ENCODE measurements at places on chromosomes 3 and 15.

DNA sequence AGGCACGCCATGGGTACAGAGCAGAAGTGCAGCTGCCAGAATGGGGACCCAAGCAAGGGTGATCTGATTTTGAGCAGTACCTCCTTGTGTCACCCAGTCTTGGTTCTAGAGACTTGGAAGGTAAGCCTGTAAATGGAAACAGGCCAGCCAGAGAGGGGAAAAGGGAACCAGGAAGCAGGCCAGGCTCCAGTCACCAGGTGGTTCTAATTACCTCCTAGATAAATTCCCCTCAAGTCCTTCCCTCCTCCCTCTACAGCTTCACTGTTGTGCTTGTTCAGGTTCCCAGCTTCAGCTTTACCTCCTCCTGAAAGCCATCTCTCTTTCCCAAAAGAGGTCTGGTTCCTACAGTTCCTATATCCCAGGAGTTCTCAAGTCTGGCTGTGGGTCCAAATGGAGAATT lies 58.8 kb upstream of the SLC7A14 start:
- no peak overlapping the region for H3K27ac ChIP-seq
- DNase-seq: no peak
- H3K27me3 ChIP-seq: no peaks in the 10 kb centered on the region
- no peaks in the 10 kb centered on the region for H3K36me3 ChIP-seq
- H3K4me1 ChIP-seq: no peaks in the 10 kb centered on the region

GRCh38 chr3:143410259-143410658 lies 290.7 kb downstream of the CHST2 start:
- no peaks in the 10 kb centered on the region for H3K27me3 ChIP-seq
- no peaks in the 10 kb centered on the region for H3K36me3 ChIP-seq
- no peak overlapping the region for H3K4me3 ChIP-seq
- DNase-seq: no peak
- no peak overlapping the region for H3K27ac ChIP-seq

- no peak overlapping the region for H3K27ac ChIP-seq
- no peak overlapping the region for H3K4me3 ChIP-seq
- DNase-seq: no peak
- H3K27me3 ChIP-seq: no peaks in the 10 kb centered on the region
- H3K36me3 ChIP-seq: no peaks in the 10 kb centered on the region
Measured at GRCh38 chr3:176951586-176952292, 245.5 kb downstream of the TBL1XR1 start.

GRCh38 chr15:31034152-31034551 lies 42.7 kb upstream of the MTMR10 start:
- no peak overlapping the region for H3K4me3 ChIP-seq
- DNase-seq: no peak
- H3K27ac ChIP-seq: no peak overlapping the region
- peaks cover 20% of the 10 kb centered on the region for H3K4me1 ChIP-seq
- no peaks in the 10 kb centered on the region for H3K27me3 ChIP-seq

DNA sequence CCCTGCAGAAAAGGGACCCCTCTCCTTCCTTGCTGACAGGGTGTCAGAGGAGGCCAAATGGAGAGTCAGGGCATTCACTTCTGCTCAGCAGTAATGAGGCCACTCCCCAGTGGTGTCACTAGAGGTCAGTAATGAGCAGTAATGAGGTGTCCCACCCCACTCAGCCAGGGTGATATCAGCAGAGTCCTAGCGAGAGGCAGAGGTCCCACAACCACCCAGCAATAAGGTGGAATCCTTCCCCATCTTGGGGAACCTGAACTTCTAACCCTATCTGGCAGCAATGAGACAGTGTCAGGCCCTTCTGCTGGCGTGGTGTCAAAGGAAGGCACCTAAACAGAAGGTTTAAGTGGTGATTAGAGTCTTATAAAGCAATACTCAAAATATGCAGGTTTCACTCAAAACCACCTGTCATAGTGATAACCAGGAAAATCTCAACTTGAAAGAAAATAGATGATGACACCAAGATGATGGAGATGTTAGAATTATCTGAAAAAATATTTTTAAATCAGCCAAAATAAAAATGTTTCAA lies 12.9 kb downstream of the OCA2 start:
- H3K27me3 ChIP-seq: peaks cover under 1% of the 10 kb centered on the region
- H3K36me3 ChIP-seq: no peaks in the 10 kb centered on the region
- no peak overlapping the region for H3K4me3 ChIP-seq
- H3K4me1 ChIP-seq: no peaks in the 10 kb centered on the region
- DNase-seq: peak; percentile 72
- no peak overlapping the region for H3K27ac ChIP-seq

GRCh38 chr3:126033051-126033745 lies 50.7 kb downstream of the SLC41A3 start:
- no peak overlapping the region for H3K27ac ChIP-seq
- no peaks in the 10 kb centered on the region for H3K27me3 ChIP-seq
- H3K4me1 ChIP-seq: no peaks in the 10 kb centered on the region
- H3K4me3 ChIP-seq: no peak overlapping the region

DNA sequence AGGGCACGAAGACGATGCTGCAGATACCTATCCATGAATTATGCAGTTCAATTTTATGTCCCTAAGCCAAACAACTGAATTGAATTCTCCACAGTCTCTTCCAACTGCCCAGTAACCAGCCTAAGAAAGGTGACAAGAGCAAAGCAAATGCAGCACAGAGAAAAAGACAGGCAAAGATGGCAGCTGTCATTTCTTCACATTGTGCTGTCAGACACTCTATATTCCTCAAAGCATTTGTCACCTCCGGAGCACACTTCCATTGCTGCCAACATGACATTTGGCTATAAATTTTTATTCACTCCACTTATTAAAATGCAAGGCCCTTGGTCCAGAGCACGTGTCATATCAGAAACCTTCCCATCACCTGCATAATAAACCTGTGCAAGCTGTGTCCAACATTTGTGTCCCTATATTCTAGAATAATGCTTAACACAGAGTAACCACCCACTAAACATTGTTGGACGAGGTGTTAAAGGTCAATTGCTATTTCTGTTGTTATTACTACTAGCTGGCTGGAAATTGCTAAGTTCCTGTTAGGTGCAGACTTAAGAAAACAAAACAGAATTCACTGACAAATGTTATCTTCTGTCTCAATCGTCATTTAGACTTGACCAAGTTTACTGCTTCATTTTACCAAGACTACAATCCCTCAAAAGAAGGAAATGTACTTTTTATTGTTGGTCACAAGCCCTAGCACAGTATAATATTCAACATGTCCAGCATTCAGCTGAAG lies 89.7 kb downstream of the MAGI1 start:
- DNase-seq: no peak
- H3K36me3 ChIP-seq: no peaks in the 10 kb centered on the region
- H3K4me1 ChIP-seq: peaks cover 14% of the 10 kb centered on the region

GRCh38 chr15:31178705-31179104 lies 77.2 kb upstream of the TRPM1 start:
- no peaks in the 10 kb centered on the region for H3K4me1 ChIP-seq
- H3K27ac ChIP-seq: no peak overlapping the region
- DNase-seq: no peak
- no peaks in the 10 kb centered on the region for H3K27me3 ChIP-seq
- no peaks in the 10 kb centered on the region for H3K36me3 ChIP-seq
- H3K4me3 ChIP-seq: no peak overlapping the region

DNA sequence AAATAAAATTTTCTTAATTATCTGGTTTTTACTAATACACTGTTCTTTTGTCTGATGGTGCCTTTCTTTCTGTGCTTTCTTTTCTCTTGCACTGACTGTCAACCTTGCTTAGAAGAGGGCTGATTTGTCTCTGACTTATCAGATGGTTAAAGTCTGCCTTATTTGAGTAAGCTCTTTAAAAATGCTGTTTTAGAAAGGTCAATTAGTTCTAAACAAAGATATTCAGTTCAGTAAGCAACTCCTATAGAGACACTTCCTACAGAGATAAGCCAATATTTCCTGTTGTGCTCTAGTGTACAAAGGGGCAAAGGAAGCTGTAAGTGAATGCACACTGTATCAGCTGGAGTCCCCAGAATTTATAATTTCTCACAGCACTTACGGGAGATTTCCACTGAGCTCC lies 153.4 kb upstream of the TSPAN3 start:
- no peak for DNase-seq
- peaks cover 18% of the 10 kb centered on the region for H3K4me1 ChIP-seq
- no peaks in the 10 kb centered on the region for H3K27me3 ChIP-seq
- no peaks in the 10 kb centered on the region for H3K36me3 ChIP-seq

GRCh38 chr3:134898181-134898754 lies 103.2 kb downstream of the EPHB1 start:
- peak; percentile 27 for DNase-seq
- no peak overlapping the region for H3K4me3 ChIP-seq
- no peaks in the 10 kb centered on the region for H3K36me3 ChIP-seq
- H3K27ac ChIP-seq: no peak overlapping the region
- no peaks in the 10 kb centered on the region for H3K4me1 ChIP-seq
- H3K27me3 ChIP-seq: no peaks in the 10 kb centered on the region

- no peak overlapping the region for H3K4me3 ChIP-seq
- H3K4me1 ChIP-seq: no peaks in the 10 kb centered on the region
- H3K27ac ChIP-seq: no peak overlapping the region
- H3K27me3 ChIP-seq: no peaks in the 10 kb centered on the region
Measured at GRCh38 chr3:34229876-34230275, 431.4 kb downstream of the PDCD6IP start.

GRCh38 chr3:136703429-136703828 lies 48.7 kb downstream of the STAG1 start:
- H3K4me1 ChIP-seq: peaks cover 48% of the 10 kb centered on the region
- no peaks in the 10 kb centered on the region for H3K36me3 ChIP-seq
- no peaks in the 10 kb centered on the region for H3K27me3 ChIP-seq
- no peak overlapping the region for H3K27ac ChIP-seq
- DNase-seq: no peak

- peak; percentile 47 for DNase-seq
- peak overlapping the region; percentile 80 for H3K4me3 ChIP-seq
- H3K27me3 ChIP-seq: no peaks in the 10 kb centered on the region
- no peak overlapping the region for H3K27ac ChIP-seq
- peaks cover 65% of the 10 kb centered on the region for H3K4me1 ChIP-seq
Measured at GRCh38 chr3:119297169-119297568, 3.0 kb downstream of the ARHGAP31 start.
